Erythroblast (primary cell): ENCODE measurements at places on chromosomes 13 and 19.

GRCh38 chr13:75705395-75705794 lies 69.3 kb downstream of the LMO7 start:
- DNase-seq, result no peak

GRCh38 chr13:27334774-27335435 lies 64.3 kb downstream of the RASL11A start:
- DNase-seq, result no peak

GRCh38 chr19:32887572-32888215 lies 18.1 kb upstream of the SLC7A9 start:
- DNase-seq, result no peak

DNA sequence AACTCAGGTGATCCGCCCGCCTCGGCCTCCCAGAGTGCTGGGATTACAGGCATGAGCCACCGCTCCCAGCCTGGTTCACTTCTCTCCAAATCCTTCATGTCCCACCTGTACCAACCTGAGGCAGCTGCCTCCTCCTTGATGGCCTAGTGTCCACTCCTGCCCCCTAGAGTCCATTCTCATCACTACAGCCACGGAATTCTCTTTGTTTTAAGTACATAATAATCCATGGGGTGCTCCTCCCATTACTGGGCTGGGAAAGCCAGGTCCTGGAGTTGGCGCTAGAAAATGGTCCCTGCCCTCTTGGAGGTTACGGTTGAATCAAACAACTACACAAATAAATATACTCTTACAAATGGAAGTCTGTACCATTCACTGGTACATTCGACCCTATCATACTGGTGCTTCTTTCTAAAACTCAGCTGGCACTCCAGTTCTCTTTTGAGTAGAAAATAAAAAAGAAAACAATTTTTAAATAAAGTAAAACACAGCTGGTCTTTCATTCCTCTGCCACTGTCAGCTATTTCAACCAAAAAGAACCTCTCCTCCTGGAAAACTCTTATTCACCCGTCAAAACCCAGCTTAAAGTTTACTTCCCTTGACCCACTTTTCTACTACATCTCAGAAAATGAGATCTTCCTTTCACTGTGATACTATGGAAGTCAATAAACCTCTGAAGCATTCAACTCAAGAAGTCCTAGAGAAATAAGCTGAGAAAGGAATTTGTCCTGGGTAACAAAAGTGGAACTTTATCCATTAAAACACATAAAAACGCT lies 22.4 kb upstream of the ARHGEF18 start:
- peak; percentile 51 for DNase-seq

- no peak for DNase-seq
Observed at GRCh38 chr13:99083981-99084380, 106.1 kb upstream of the DOCK9 start.

- DNase-seq, result no peak
Observed at GRCh38 chr13:66354879-66355751, 875.0 kb downstream of the PCDH9 start.
